NCI-H524 treated with DMSO at 0.1 percent for 48 hours (cell line): ENCODE measurements at places on chromosomes 5 and 9.

GRCh38 chr9:16871336-16872151 is 1.1 kb upstream of the BNC2 start:
- DNase-seq = no peak

DNA sequence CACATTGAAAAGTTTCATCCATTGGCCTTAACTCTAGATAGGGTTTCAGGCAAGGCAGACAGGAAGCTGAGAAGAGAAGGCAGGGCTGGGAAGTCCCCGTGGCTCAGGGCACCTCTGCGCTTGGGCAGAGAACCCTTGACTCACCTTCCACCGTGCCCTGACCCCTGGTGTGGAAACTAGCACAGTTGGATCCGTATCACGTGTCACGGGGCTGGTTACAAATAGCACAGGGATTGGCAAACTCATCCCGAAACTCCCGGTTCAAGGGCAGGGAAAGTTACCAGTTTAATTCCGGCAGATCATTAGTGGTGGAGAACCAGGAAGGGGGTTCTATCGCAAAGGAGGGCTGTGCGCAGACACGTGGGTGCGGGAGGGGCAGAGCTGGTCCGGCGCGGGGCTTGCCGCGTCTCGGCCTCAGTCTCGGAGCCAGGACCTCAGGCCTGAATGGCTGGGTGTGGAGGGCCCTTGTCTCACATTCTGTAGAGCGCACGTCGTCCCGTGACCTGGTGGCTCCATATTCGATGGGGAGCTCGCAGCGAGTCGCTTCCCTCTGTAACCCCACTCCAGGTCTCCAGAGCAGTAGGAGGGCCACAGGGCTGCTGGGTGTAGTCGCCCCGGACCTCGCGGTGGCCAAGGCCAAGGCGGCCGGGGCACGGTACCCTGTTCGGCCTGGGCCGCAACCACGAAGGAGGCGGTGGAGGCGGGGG is 771 bp upstream of the TMEM171 start:
- DNase-seq = no peak

- no peak for DNase-seq
Measured at GRCh38 chr9:108845507-108845906, 10.3 kb downstream of the ACTL7B start.

DNA sequence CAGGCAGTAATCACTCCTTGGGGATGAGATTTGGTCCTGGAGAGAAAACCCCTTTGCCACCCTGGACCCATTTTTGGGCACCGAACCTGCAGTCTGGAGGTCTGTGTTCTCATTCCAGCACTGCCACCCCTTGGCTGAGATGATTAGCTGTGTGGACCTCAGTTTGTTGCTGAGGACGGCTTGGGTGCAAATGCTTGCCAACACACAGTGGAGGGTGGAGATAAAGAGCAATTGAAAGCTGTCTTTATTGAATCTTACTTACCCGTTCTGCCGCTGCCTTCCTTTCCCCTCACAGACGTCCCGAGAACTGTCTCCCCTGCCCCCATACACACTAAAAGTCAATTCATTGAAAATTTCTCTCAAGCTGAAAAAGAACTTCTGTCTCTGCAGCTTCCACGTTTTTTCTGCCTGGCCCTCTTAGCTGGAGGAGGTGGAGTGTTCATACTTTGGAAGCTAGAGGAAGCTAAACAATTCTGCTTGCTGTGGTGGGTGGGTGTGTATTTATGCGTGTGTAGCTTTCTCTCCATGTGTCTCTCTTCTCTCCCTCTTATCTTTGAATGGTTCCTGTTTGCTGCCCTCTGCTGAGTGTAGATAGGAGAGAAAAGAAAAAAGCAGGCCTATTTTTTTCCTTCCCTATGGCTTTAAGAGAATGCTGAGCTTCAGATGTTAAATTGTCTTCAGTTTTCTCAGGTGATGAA is 6.6 kb downstream of the GALNT10 start:
- no peak for DNase-seq

- DNase-seq = no peak
Measured at GRCh38 chr9:100466829-100467221, 6.1 kb upstream of the TMEFF1 start.

DNA sequence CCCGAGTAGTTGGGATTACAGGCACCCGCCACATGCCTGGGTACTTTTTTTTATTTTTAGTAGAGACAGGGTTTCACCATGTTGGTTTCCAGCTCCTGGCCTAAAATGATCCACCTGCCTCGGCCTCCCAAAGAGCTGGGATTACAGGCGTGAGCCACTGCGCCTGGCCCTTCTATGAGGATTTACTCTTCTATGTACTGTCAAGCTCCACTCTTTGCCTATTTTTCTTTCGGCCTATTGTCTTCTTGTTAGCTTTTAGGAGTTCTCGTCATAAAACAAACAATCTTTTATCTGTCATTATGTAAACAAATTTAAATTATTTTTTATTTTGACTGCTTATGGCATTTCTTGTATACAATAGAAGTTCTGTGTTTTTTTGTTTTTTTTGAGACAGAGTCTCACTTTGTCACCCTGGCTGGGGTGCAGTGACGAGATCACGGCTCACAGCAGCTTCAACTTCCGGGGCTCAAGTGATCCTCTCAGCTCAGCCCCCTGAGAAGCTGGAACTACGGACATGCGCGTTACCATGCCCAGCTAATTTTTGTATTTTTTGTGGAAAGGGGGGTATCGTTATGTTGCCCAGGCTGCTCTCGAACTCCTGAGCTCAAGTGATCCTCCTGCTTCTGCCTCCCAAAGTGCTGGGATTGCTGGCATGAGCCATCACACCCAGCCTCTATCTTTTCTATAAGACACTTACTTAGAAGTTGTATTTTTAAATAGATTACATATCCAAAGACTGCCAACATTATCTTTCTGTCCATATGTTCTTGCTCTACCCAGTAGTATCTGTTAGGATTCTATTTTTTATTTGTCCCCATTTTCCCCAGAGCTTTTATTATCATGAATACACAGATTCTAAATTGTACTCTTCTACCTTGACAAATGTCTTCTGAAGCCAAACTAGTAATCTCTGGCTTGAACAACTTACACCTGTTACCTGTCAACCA is 29.2 kb downstream of the CSNK1A1 start:
- DNase-seq = no peak

- no peak for DNase-seq
Measured at GRCh38 chr9:14240537-14240936, 73.4 kb downstream of the NFIB start.

GRCh38 chr5:79301046-79301712 is 65.2 kb downstream of the JMY start:
- no peak for DNase-seq

- no peak for DNase-seq
Measured at GRCh38 chr9:35277171-35277520, 115.3 kb downstream of the UNC13B start.
